Suppressor macrophage treated with lipopolysaccharide for 1 hour (primary cell): ENCODE measurements at places on chromosomes 12 and 14.
A peak's percentile ranks its signal among the peaks of the same experiment; 100 is the strongest.

GRCh38 chr14:53646925-53647324, 309.7 kb downstream of the BMP4 start:
- no peak for DNase-seq

DNA sequence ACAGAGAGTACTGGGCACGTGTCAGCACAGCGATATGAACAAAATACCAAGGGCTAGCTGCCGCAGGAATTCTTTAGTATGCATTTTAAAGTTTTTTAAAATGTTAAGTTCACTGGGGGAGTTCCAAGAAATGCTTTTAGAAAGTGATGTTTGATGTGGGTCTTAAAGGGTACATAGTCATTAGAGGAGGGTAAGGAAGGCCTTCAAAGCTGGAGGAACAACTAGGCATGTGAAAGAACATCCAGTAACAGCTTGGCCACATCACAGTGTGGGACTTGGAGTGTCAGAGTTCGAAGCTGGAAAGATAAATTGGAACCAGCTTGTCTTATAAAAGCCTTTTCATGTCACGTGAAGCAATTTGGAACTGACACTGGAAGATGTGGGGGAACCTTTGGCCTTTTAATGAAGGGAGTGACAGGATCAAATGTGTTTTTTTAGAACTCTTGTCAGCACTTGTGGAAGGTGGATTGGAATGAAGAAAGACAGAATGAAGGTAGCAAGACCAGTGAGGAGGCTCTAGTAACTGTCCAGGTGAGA, 57.7 kb downstream of the WDR20 start:
- DNase-seq: no peak

- no peak for DNase-seq
Measured at GRCh38 chr12:11697670-11698387, 48.4 kb downstream of the ETV6 start.

DNA sequence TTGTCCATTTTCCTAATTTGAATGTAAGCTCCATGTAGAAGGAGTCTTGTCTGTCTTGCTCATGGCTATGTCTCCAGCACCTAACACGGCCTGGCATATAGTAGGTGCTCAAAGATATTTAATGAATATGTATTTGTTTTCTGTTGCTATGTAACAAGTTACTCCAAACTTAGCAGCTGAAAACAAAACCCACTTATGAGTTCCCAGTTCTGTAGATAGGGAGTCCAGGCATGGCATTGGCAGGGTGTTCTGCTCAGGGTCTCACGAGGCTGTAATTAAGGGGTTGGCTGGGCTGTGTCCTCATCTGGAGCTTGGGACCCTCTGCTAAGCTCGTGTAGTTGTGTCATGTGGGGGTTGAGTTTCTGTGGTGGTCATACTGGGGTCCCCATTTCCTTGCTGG, 106.0 kb downstream of the AACS start:
- DNase-seq: no peak

DNA sequence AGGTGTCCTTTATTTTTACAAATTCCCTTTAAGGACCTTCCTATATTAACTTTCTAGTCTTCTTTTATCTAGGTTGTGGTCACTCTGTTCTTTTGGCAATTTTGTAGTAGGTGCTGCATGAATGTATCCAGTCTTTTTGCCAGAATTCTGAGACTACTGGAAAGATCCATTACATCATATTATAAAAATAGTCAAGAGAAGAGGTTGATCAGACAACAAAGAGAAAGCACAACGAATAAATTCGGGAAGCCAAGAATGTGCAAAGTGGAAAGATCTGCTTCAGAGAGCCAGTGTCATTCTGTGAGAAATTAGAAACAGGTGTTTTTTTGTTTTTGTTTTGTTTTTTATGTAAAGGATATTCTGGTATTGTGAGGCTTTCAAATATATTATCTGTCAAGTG, 15.8 kb upstream of the SLC16A7 start:
- DNase-seq: no peak

DNA sequence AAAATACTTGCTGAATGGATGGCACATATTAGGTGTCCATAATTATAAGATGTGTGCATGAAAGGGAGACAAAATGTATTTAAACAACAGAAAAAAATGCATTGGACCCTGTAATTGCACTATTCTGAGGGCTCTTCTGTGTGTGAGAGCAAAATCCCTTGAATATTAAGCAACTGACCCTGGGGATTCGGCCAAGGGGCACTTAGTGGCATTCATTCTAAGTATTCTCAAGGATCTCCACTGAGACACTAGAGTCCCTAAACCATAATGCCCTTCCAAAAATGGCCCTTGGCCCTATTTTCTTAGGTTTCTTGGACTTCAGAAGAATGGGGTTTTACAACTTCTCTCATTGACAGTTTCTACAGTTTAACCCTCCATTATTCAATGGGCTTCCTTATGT, 388.6 kb downstream of the GLT1D1 start:
- no peak for DNase-seq

DNA sequence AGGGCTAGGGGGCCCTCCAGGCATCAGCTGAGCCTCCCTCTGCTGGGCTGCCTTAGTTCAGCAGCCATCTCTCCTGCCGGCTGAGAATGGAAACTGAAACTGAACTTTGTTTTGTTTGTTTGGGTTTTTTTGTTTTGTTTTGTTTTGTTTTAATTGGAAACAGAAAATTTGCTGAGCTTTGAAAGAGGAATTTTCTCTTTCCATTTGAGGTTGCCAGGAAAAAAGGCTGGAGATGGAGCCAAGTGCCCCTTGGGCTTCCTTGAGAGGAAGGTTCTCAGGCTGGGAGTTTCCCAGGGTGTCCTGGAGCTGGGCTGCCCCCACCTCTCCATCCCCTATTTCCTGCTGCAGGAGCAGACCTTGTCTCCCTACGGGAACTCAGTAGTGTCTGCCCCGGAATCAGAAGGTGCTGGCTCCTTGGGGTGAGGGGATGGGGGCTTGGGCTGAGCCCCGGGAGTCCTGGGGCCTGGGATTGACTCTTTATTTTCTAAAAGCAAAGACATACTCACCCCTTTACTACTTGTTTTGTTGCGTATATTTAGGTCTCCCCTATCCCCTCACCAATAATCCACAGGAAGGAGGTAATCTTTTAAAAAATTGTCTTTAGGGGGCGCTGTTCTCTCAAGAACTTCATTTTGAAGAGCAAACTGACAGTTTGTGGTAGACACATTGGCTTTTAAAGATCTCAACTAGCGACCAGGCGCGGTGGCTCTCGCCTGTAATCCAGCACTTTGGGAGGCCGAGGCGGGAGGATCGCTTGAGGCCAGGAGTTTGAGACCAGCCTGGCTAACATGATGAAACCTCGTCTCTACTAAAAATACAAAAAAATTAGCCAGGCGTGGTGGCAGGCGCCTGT, 21.3 kb upstream of the OASL start:
- peak; percentile 97 for DNase-seq

DNA sequence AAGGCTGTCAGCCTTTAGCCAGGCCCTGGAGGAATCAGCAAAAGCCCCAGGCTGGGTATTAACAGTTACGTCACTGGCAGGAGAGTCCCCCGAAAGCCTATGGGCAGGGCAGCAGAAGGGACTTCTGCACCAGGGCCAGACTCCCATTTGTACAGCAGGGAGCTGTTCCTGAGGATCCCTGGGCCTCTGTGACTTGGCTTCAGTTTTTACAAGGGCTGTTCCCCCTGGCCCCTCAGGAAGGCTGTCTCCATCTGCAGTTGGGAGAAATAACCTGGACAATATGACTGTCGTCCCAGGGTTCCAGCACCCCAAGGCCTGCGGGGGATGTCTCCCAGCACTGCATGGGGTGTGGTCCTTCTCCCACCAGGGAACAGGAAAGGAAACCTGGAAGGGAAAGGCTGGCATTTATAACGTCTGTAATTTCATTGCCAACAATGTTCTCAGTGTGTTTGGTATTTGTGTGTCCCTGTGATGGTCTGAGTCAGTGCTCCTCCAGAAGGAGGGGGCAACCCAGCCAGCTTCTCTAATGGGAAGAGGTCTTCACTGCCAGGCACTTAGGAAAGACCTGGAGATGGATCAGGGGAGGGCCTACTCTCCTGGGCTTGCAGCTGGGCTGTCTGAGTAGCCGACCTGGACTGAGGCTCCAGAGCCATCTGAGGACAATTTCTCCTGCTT, 42.4 kb downstream of the ERH start:
- DNase-seq: no peak

DNA sequence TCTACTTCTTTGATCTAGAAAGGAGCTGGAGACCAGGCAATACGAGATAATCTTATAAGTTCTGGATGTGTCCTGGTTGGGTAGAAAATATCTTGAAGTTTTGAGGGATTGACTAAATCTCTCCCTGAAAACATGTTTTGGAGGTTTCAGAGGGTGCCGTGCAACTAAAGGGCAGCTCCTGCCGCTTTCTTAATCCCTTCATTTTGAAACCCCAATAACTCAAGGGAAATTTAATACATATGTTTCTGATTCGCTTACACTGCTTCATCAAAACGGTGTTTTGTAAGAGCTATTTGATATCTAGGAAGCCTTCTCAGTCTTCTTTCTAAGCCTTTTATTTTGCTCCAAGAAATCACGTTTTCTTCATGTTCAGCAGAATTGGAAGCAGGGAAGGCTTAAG, 129.0 kb downstream of the ASCL1 start:
- DNase-seq: no peak

DNA sequence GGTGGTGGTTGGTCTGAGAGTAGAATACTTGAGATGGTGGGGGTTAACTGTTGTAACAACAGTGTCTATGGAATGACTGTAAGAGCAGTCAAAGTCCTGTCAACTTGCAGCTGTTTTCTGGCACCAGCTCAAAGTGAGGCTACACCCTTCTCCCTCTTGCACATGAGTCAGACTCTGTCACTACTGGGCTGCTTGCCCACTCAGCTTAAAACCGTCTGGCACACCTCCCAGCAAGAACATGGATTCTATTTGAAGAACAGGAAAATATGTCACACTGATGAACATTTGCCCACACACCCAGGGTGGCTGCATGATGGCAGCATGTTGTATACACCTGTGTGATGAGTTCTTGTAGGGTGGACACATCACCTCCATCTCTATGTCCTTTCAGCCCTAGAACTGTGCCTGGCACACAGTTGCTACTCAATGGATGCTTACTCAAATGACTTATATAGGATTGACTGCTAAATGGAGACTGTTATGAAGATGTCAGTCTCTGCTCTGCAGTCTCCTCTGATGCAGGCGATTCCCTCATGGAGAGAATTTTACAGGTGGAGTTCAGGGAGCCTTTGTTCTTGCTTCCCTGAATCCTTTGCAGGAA, 19.3 kb upstream of the SERPINA6 start:
- DNase-seq: peak; percentile 83

- DNase-seq: peak; percentile 53
Measured at GRCh38 chr14:101854366-101854765, 92.9 kb downstream of the PPP2R5C start.

GRCh38 chr12:57229046-57229633, 371 bp upstream of the SHMT2 start:
- peak; percentile 40 for DNase-seq

DNA sequence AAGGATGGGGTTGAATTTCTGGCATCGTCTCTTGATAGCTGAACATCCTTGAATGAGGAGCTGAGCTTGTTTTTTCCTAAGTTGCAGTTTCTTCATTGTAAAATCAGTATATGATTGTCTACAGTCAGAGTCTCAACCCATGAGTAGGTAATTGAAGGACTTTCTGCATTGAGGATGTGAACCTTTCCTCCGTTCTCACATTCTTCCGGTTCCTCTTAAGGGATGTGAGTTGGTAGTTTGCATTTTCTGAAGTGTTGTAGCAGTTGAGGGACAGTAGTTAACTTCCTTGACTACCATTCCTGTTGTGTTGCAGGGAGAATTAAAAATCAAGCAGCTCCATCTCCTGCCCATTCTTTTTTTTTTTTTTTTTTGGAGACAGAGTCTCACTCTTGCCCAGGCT, 19.1 kb downstream of the TPCN1 start:
- DNase-seq: peak; percentile 64

GRCh38 chr12:111842556-111843396, 748 bp downstream of the MAPKAPK5 start:
- DNase-seq: peak; percentile 31

- DNase-seq: peak; percentile 48
Measured at GRCh38 chr12:124661341-124661740, 93.9 kb upstream of the NCOR2 start.

GRCh38 chr12:66599816-66600215, 79.1 kb downstream of the GRIP1 start:
- peak; percentile 39 for DNase-seq

- peak; percentile 39 for DNase-seq
Measured at GRCh38 chr12:57101892-57102695, 9.1 kb downstream of the STAT6 start.

DNA sequence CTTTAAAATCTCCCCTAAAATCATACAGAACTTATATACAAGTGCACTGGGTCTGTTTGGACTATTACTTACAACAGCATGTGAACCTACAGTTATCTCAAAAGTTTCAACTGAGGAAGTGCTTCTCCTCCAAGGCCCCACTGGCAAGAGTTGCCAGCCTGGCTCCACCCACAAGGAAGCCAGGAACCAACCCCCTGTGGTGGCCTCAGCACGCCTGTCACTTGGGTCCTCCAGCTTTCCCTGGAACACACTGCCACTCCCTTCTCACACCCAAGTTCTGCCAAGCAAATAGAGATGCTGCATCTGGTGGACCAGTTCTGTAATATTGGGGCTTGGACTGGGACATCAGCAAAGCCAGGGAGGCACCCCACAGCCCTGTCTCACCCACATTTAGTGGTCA, 115.4 kb downstream of the GCH1 start:
- no peak for DNase-seq

DNA sequence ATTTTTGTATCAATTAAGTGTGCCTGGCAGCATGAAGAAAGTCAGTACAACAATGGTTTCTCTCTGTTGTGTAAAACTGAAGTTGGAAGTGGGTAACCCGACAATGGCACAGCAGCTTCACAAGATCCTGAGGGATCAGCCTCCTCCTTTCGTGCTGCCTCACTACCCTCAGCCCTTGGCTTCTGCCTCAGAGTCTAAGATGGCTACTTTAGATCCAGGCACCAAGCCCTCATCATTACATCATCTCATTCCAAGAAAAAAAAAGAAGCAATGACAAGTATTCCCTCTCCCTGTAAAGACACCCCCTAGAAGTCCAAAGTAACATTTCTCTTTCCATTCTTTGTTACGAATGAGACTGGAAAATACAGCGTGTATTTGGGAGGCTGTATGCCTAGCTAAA, 92.6 kb downstream of the DNAI7 start:
- DNase-seq: no peak

DNA sequence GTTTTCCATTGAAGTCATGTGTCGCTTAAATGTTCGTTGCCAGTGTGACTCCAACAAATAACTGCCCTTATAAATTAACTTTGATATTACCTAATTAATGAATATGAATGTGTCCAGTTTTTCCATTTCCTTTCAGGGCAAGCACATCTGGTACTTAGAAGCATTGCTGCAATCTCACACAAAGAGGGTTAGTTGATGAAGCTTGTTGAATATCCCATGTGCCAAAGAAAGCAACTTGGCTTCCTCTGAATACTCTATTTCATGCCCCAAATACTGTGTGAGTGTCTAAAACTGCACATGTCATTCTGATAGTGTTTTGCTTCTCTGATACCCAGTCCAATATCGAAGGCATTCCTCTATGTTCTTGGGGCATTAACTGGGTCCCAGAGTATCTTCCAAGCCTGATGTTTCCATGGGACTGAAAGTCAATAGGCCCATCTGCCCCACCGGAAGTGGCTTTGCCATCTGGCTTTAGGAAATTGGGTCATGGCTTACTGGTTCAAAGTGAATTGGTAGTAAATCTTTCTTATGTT, 75.8 kb upstream of the CNTN1 start:
- no peak for DNase-seq

- DNase-seq: no peak
Measured at GRCh38 chr12:46891306-46891705, 65.5 kb upstream of the SLC38A4 start.
